T-helper 17 cell (primary cell): ENCODE measurements at places on chromosomes 16 and 17.

DNA sequence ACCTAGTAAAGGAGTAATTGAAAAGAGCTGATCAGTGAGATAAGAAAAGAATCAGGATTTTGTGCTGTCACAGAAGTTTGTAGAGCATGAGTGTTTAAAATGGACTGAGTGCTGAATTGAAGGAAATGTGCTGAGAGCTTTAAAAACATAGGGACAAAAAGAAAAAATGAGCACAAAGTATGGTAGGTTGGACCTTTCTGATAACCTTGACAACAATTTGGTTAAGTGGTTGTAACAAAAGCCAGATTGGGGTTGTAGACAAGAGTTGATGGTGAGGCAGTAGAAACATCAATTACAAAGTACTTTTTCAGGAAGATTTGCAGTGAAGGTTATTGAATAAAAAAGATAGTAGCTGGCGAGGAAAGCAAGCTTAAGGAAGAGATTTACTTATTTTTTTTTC lies 674.7 kb upstream of the KIF2B start:
- no peak for DNase-seq

GRCh38 chr17:29753845-29754439 lies 131.2 kb upstream of the CORO6 start:
- no peak for DNase-seq

GRCh38 chr16:79571903-79572535 lies 28.5 kb downstream of the MAF start:
- DNase-seq, result no peak

GRCh38 chr17:1110541-1110861 lies 69.3 kb downstream of the ABR start:
- no peak for DNase-seq

DNA sequence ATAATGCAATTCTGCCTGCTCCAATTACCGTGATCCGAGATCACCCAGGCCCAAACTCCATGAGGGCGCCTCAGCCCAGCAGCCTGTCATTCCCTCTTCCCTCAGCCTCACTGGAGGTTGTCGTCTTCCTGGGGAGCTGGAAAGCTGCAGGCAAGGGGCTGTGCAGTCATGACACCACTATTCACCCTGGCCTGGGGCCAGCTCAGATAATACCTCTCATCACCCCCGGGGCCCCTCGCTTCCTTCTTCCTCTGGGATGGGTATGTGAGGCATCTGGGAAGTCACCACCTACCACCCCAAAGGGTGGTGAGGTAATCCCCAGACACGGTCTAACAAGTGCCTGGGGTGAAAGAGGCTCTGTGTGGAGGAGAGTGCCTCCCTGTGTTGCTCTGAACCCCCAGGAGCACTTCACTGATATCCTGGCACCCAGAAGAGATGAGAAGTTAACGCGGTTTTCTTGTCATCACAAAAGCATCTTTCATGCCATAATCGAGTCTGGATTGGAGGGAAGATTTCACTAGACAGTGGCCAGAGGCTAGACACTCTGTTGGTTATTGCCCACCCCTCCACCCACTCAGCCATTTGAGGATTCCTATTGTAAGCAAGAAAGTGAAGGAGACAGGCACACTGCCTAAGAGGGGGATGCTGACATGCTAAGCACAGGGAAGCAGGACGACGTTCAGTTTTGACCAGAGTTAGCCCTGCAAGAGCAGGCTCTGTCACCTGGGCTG lies 18.4 kb downstream of the CFAP20 start:
- no peak for DNase-seq

DNA sequence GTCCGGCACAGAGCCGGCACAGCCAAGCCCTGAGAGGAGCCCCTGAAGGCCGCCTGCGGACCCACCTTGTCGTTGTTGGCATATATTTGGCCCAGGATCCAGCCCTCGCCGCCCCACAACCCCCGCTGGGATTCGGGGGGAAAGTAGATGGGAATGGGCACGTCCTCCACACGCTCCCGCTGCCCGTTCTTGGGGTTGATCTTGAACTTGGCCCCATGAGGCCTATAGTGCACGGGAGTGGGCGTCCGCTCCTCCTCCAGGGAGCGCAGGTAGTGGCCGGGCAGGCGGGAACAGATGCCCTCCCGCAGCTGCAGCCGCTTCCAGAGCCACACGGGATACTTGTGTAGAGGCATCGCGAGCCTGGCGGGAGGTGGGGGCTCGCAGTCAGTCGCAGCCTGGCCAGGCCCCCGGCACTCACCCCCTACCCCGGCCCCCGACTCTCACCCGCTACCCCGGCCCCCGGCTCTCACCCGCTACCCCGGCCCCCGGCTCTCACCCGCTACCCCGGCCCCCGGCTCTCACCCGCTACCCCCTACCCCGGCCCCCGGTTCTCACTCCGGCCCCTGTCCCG lies 387 bp downstream of the MRPL28 start:
- DNase-seq, result no peak
